ENCODE measurements at places on chromosomes 16 and 17.
A peak's percentile ranks its signal among the peaks of the same experiment; 100 is the strongest.

GRCh38 chr16:12517310-12517694 lies 286.4 kb downstream of the CPPED1 start:
- DNase-seq = no peak

DNA sequence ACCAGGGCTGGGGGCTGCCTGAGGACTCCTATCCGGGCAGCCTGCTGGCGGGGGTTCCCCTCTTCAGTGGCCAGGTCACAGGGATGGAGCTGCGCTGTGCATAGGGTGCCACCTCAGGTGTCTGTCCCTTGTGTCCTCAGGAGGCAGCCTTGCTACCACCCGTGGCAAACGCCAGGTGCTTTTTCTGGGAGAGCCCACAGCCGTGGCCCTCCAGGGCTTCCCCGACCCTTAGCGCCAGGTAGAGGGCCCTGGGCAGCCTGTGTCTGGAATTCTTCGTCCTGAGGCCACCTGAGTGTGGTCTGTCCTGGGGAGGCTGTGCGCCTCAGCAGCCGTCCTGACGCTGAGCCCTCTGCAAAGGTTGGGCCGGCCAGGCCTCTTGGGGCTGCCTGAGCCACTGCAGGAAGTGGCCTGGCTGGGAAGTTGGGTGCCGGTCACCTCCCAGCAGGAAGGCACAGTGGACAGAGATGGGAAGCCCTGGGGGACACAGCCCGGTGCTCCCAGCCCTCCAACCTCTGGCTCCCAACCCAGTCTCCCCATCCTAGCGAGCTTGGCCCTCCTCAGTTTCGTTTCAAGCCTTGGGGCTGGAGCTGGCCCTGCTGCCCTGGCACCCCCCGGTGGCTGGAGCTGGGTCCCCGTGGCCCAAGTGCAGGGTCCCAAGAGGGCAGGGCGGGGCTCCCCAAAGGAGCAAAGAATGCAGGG lies 7.6 kb upstream of the BAIAP3 start:
- no peak for DNase-seq

DNA sequence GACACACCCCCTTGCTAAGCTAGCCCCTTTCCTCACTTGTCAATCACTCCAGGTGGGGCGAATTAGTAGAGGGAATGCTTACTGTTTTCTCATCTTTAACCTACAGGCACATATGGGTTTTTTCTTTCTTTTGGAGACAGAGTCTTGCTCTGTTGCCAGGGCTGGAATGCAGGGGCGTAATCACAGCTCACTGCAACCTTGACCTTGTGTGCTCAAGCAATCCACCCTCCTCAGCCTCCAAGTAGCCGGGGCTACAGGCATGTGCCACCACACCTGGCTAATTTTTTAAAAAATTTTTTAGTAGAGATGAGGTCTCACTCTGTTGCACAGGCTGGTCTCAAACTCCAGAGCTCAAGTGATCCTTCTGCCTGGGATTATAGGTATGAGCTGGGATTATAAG lies 38.7 kb upstream of the RHBDL3 start:
- no peak for DNase-seq

DNA sequence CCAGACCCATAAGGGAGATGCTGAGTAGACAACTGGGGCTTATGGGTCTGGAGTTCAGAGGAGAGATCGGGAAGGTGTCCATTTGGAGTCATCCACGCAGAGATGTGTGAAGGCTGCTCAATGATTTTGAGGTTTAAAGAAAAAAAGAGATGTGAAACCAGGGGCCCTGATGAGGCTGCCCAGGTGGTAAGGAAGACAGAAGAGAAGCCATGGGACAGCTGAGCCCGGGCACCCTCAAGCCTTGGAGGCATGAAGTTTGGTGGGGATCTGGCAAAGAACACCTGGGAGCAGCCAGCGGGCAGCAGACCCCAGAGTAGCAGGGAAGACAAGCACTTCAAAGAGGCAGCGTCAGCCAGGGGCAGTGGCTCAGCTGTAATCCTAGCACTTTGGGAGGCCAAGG lies 20.8 kb upstream of the MYO15B start:
- DNase-seq = no peak

- DNase-seq = no peak
Observed at GRCh38 chr16:52090080-52090479, 456.9 kb downstream of the TOX3 start.

GRCh38 chr17:82014432-82014831 lies 8.2 kb downstream of the CENPX start:
- no peak for DNase-seq

DNA sequence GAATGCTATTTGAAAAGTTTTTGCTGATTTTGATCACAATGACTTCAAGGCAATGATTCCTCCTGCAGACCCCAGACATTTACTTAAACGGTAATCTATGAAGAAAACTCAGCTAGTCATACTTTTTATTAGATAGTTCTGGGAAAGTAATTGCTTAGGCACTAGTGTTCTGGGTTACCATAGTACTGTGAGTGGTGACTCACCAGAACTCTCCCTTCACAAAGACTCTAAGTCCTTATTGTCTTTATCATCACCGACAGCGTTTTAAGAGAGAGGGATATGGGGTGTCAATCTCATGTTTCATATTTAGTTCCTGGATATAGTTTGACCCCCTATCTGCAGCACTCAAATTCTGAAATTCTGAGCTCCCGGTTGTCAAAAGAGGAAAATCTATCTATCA lies 43.0 kb upstream of the CDH8 start:
- no peak for DNase-seq

DNA sequence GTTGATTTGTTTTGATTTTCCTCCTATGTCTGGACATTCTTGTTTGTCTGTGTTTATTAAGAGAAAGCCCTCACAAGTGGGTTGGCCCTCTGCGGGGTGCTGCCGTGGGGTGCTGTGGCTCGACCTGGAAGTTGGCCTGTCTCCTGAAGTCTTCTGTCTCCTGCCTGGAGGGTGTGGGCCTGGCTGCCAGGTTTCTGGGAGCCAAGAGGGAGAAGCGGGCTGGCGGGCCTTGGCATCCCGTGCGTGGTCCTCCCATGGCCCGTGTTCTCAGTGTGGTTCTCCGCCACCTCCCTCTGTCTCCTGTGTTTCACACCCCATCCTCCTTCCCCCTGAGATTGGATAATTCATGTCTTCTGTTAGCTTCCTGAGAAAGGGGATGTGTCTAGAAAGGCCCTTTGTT lies 69.6 kb downstream of the RNF213 start:
- DNase-seq = no peak

DNA sequence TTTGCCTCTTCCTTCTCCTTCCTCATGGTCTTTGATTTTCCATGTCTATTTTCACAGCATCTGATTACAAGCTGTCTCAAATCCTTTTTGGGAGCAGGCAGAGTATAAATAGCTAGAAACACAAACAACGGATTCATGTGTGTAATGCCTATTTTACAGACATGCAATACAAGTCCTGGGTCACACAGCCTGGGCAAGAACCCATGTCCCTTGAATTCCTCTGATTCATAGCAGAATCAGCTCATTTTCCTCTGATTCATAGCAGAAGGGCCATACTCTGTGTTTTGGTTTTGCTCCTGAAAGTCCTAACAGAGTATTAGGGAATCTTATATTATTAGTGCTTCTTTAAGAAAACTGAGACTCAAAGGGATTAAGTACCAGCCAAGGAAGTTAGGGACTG lies 71.3 kb downstream of the IRX5 start:
- no peak for DNase-seq

- DNase-seq = peak; percentile 54
Observed at GRCh38 chr17:56592487-56593085, 913 bp upstream of the NOG start.

DNA sequence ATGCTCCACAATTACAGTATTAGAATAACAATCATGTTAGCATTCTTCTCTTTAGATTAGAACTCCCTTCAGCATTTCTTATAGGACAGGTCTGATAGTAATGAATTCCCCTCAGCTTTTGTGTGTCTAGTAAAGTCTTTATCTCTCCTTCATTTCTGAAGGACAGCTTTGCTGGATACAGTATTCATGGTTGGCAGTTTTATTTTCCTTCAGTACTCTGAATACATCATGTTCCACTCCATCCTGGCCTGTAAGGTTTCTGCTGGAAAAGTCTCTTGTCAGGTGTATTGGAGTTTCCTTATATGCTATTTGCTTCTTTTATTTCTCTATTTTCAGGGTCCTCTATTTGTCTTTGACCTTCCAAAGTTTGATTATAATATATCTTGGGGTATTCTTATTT lies 4.0 kb upstream of the ABCA10 start:
- no peak for DNase-seq

DNA sequence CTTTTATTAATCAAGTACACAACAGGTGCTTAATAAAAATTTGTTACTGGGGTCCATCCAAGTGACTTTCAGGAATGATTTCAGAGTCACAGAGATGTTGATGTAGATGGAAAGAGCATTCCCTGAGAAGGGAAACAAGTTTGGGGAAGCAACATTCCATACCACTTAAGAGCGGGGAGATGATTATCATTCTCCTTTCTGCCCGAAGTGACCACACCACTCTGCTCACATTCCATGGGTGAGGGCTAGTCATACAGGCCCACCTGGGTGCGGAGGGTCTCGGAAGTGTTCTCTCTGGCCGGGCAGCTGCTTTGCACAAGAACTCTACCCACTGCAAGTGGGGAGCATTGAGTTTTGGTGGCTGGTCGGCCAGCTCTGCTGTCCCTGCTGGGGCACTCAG lies 231.4 kb downstream of the SNX29 start:
- no peak for DNase-seq

Data from stimulated activated CD8-positive, alpha-beta memory T cell treated with anti-CD3 and anti-CD28 coated beads, Interleukin-7, amount 100 ng/mL, for 4 hours (primary cell).